Upper lobe of right lung (tissue), 1 donor: ENCODE measurements at places on chromosomes 12 and 14. TPM values are rescaled to one million over a fixed set of nuclear protein-coding genes. Genes with fewer than 3 reads are reported as not detected.

GRCh38 chr12:53190108-53190729, 9.5 kb upstream of the CSAD start:
- peak; percentile 76 for DNase-seq

DNA sequence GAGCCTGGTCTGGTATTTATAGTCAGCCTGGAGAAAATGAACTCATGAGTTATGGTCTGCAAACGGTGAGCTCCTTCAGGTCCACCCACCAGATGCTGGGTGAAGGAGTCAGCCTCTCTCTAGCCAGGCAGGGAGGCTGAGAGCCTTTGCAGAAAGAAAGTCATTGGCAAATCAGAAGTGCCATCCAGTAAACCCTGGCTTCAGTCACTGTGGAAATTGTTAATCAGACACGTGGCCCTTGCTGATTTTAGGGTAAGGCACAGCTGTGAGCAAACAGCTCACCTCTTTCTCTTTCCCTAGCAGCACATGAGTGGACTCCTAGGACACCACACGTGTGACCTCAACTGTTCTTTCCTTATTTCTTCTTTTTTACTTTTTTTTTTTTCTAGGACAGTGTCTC, 44.9 kb downstream of the CHST11 start:
- no peak for DNase-seq

- DNase-seq = no peak
These were observed 89.8 kb downstream of the NTF3 start for GRCh38 chr12:5521456-5522325.

DNA sequence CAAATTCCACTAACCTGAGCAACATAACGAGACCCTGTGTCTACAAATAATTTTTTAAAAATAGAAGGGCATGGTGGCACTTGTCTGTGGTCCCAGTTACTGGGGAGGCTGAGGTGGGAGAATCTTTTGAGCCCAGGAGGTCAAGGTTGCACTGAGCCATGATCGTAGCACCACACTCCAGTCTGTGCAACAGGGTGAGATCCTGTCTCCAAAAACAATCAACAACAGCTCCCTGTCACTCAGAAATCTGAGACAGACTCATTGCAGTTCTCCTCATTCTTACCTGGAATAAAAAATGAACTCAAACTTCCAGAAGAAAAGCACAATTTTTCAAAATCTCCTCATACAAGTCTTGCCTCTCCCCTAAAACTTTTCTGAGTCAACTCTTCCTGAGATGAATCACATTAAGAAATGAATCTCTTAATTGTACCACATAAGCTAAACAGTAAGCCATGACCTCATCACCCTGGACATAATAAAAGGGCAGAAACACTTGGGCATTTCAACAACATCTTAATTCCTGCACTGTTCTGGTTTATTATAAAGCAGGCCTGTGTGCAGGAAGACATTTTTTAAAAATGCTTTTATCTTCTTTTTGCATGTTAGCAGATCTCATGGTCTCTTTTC, 214.3 kb upstream of the CDKN3 start:
- DNase-seq = no peak

DNA sequence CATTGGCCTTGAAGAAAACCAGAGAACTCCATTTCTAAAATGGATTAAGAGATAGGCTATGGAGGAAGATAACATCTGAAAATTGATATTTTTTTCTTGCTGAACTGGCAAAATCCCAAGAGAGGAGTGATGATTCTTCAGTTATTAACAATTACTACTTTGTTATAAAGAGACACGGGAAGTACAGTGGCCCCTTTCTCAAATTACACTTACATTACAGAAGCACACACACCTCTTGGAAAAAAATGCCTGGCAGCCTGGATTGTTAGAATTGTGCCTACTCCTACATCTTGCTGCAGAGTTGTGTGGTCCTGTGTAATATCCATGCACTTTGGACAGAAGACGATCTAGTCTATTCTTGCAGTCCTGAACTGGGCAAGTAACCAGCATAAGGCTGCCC, 71.7 kb downstream of the TGFB3 start:
- DNase-seq = no peak

DNA sequence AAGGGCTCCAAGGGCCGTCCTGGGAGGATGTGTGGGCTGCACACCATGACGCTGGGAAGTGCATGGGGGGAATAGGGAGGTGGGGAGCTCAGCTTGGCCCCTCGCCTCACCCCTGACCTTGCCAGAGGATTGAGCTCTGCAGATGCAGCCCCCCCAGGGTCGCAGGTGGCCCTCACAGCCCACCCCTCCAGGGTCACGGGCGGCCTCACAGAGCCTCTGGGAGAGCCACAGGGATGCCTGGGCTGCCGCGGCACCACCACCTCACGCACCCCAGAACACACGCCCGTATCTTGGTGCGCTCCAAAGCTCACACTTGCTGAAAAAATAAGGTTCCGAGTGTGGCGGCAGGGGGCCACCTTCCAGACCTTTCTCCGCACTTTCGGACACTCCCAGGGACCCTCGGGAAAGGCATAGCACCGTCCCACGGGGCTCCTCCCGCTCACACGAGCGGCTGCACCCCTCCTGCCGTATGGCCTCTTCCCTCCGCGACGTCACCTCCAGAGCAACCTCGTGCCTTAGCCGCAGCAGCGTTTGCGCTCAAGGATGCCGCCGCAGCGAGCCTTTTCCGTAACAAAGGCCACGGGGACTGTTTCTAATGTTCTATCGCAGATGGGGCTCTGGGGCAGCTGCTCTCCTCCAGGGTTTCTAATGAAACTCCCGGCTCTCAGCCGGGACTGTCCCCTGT, 9.9 kb upstream of the FBRSL1 start:
- DNase-seq = no peak

- no peak for DNase-seq
These were observed 523.4 kb downstream of the FSCB start for GRCh38 chr14:43983721-43984120.

- DNase-seq = no peak
These were observed 195.7 kb upstream of the LRIG3 start for GRCh38 chr12:59115995-59116394.

DNA sequence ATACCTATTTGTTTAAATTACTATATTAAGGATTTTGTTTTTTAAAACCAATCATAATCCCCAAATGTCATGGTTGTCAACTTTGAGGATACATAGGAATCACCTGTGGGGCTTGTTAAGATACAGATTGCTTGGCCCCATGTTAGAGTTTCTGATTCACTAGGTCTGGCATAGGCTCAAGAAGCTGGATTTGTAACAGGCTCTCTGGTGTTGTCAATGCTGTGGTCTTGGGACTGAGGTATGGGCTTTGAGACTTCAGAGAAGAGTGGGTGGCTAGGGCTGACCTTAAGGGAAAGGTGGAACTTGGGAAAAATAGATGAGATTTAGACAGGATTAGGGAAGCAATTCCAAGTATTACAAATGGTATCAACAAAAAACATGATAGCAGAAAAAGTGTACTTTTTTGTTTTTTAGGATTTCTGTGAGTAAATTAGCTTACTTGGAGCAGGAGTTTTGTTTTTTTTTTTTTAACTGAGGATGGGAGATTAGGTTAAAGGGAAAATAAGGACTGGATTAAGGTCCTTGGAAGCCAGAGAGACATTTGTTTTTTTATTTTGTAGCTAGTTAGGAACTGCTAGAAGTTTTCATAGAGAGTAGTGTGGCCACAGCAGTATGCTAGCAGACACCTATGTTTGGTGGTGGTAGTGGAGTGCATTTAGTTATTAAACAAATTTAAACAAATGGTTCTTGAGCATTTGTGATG, 88.6 kb downstream of the RAD51B start:
- DNase-seq = no peak

RAB3IP gene
- total RNA-seq = 29.6 TPM
